ENCODE measurements at places on chromosomes 13 and 19.

GRCh38 chr19:41253660-41254059 lies 10.5 kb upstream of the HNRNPUL1 start:
- H3K4me1 ChIP-seq, result no peaks in the 10 kb centered on the region
- peaks cover 26% of the 10 kb centered on the region for H3K27me3 ChIP-seq
- no peak overlapping the region for H3K4me3 ChIP-seq

- no peak overlapping the region for H3K4me3 ChIP-seq
- no peaks in the 10 kb centered on the region for H3K4me1 ChIP-seq
- DNase-seq, result no peak
- no peaks in the 10 kb centered on the region for H3K27me3 ChIP-seq
- H3K27ac ChIP-seq, result no peak overlapping the region
Observed at GRCh38 chr13:73293913-73294523, 235.2 kb downstream of the KLF5 start.

GRCh38 chr13:44040818-44041100 lies 161.1 kb downstream of the LACC1 start:
- no peak overlapping the region for H3K27ac ChIP-seq
- no peak overlapping the region for H3K4me3 ChIP-seq
- DNase-seq, result no peak
- H3K36me3 ChIP-seq, result no peaks in the 10 kb centered on the region

DNA sequence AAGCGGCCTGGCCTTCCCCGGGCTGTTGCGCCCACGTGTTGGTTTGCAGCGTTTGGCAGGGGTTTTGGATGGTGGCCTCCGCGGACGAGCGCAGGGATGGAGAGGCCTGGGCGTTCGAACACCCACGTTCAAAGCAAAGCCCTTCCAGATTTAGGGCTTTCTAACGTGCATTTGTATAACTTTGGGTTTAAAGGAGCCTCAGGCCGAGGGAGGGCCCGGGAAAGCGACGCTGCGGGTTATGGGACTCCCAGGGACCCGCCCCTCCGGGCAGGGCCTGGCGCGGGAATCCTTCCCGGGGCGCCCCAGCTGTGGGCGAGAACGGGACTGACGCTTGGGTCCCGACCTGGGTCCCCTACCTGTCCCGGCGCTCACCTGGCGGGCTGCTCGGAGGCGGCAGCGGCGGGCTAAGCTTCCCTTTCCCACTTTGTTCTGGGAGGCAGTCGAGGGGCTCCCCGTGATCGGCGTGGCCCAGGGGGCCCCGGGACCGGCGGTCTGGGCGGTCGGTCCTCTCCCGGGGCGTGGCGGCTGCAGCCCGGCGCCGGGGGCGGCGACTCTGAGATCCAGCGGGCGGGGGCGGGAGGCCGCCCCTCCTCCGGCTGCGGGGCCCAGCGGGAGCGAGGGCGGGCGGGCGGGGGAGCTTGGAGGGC lies at the start of gene FBXO17:
Gene FBXO17 (minus strand): TSS at position 529 of the 647 bp plus-strand sequence. CDS start 25,423 bp downstream, outside the sequence.
- DNase-seq, result no peak
- H3K4me3 ChIP-seq, result peak within 1 kb of the TSS; percentile 71
- peaks cover 34% of the 10 kb centered on the region for H3K27me3 ChIP-seq
- H3K27ac ChIP-seq, result no peak within 1 kb of the TSS
- H3K36me3 ChIP-seq, result peaks cover 12% of the 10 kb centered on the region

DNA sequence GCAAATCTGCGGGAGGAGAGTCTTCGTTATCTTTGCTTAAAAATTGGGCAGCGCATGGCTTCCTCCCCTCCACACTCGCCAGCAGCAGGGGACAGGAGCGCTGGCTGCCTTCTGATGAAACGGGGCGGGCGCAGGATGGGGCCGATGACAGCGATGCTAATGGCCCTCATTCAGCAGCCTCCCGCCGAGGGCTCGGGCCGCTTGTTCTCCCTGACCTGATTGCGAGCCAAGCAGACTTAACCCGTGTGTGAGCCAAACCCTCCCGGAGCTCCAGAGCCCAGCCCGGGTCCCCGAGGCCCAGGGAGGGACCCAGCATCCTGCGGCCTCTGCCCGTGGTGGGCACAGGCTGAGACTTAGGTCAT lies 90.3 kb downstream of the KDM4B start:
- no peak overlapping the region for H3K27ac ChIP-seq
- no peak overlapping the region for H3K4me3 ChIP-seq
- peaks cover 9% of the 10 kb centered on the region for H3K4me1 ChIP-seq
- DNase-seq, result no peak
- H3K36me3 ChIP-seq, result peaks cover 18% of the 10 kb centered on the region
- H3K27me3 ChIP-seq, result no peaks in the 10 kb centered on the region

DNA sequence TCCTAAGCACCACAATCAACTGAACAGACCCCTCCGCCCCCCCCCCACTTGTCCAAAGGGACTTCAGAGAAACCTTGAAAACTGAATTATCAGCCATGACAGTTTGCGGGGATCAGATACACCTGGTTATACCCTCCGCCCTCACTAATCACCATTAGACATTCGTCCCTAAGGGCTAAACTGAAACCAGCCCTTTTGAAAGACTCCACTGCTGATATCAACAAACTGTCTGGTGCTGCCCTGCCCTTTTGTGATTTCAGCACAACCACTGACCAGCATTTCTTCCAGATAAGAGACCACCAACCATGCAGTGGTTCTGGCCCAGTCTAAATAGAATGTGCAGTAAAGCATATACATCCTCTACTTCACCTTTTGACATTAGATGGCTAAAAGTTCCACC lies 1422.9 kb downstream of the EFNB2 start:
- H3K4me3 ChIP-seq, result no peak overlapping the region
- H3K27me3 ChIP-seq, result no peaks in the 10 kb centered on the region
- DNase-seq, result no peak
- no peaks in the 10 kb centered on the region for H3K36me3 ChIP-seq

DNA sequence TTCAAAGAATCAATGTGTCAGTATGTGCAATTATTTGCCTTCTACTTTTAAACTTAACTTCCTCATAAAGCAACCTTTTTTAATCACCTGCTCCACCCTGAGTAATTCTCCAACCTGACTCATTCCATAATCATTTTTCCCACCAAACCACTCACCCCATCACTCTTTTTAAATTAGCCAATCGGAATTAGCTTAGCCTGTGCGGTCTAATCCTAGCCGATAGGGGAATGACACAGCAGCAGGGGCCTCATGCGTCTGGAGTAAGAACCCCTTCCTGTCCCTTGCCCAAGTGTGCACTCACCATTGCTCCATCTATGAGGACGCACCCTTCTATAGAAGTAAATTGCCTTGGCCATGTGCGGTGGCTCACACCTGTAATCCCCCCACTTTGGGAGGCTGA lies 27.4 kb upstream of the ZNF83 start:
- H3K4me1 ChIP-seq, result peaks cover 11% of the 10 kb centered on the region
- no peaks in the 10 kb centered on the region for H3K27me3 ChIP-seq
- H3K27ac ChIP-seq, result no peak overlapping the region
- no peak overlapping the region for H3K4me3 ChIP-seq
- DNase-seq, result no peak

GRCh38 chr19:57110592-57111328 lies 9.0 kb upstream of the USP29 start:
- H3K27ac ChIP-seq, result no peak overlapping the region
- no peak overlapping the region for H3K4me3 ChIP-seq

DNA sequence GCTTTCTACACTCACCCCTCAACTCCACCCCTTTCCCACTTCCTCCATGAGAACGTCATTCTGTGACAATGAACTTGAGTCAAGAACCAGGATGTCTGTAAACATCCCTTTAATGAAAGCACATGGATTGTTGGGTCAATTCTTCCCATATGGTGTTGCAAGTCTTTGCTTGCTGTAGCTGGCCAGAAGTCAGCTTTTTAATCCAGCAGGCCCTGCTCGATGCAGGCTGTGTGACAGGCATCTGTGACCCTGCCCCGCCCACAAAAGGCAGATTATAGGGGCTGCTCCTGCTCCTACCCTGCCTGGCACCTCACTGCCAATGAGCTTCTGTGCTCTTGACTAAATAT lies 78.0 kb downstream of the STARD13 start:
- H3K36me3 ChIP-seq, result no peaks in the 10 kb centered on the region
- peaks cover 17% of the 10 kb centered on the region for H3K4me1 ChIP-seq
- peaks cover 17% of the 10 kb centered on the region for H3K27me3 ChIP-seq
